ENCODE measurements at places on chromosomes 6 and 20.

GRCh38 chr20:49698477-49698876 is 15.2 kb downstream of the B4GALT5 start:
- DNase-seq = no peak

GRCh38 chr6:119207971-119208725 is 129.7 kb upstream of the FAM184A start:
- no peak for DNase-seq

DNA sequence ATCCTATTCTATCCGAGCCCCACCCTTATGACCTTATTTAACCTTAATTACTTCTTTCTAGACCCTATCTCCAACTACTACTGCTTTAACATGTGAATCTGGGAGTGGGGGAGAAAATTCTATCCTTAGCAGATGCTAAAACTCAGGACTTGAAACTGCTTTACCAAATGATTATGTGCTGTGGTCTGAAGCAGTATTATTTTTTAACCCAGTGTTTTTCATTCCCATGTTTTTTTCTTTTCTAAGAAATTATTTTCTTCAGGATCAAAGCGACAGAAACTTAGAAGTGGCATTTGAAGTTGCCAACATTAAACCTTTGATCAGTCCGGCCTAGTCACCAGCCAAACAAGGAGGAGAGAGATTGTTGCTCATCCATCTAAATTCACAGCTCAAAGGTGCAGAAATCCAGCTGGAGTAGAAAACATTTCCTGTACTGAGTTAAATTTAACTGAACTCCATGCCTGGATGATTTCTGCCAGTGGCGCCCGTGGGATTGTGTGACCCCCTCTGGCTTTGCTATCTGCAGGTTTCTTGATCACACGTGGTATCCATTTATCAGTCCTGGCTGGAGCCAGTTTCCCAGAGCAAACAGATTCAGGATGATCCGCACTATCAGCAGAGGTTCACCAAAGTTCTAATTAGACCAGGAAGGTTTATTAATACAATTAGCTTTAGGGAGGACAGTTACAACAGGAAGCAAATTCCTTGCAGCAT is 300.5 kb downstream of the PLCB1 start:
- DNase-seq = no peak

DNA sequence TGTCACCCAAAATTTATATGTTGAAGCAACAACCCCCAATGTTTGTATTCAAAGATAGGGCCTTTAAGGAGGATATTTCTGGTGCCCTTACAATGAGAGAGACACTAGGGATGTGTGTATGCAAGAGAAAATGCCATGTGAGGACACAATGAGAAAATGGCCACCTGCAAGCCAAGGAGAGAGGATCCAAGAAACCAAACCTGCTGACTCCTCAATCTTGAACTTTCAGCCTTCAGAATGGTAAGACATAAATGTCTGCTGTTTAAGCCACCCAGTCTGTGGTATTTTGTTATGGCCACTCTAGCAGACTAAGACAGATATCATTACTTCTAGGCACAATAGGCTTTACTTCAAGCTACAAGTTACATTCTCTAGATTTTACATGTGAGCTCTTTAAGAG is 1145.1 kb upstream of the MAP3K7 start:
- no peak for DNase-seq

DNA sequence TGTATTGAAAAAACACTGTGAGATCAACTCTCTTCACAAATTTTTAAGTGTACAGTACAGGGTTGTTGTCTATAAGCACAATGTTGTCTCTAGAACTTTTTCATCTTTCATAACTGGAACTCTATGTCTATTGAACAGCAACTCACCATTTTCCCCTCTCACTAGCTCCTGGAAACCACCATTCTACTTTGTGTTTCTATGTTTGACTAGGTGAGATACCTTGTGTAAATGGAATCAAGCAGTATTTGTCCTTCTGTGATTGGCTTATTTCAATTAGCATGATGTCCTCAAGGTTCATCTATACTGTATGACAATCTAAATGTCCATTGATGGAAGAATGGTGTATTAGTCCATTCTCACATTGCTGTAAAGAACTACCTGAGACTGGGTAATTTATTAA is 210.1 kb upstream of the FUT9 start:
- DNase-seq = no peak

GRCh38 chr20:38919683-38920082 is 6.5 kb upstream of the FAM83D start:
- no peak for DNase-seq

DNA sequence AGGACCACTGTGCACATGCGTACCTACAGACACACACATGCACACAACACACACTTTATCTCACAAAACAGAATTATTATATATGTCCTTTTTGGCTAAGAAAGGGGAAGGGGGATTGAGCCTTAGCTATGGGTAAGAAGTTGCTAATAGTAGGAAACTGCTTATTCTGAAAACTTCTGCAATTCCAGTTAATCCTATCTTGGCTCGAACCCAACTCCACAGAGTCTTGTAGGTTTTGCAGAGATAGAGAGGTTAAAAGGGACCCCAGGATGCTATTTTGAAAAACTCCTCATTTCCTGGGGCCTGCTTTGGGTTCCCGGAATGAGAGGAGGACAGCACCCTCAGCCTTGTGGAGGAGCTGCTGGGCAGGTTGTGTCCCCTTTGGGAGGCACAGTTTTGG is 233.8 kb downstream of the CLIC5 start:
- no peak for DNase-seq

GRCh38 chr6:121929301-121929700 is 470.2 kb upstream of the HSF2 start:
- no peak for DNase-seq

- no peak for DNase-seq
Measured at GRCh38 chr20:13105039-13105438, 96.3 kb downstream of the SPTLC3 start.

DNA sequence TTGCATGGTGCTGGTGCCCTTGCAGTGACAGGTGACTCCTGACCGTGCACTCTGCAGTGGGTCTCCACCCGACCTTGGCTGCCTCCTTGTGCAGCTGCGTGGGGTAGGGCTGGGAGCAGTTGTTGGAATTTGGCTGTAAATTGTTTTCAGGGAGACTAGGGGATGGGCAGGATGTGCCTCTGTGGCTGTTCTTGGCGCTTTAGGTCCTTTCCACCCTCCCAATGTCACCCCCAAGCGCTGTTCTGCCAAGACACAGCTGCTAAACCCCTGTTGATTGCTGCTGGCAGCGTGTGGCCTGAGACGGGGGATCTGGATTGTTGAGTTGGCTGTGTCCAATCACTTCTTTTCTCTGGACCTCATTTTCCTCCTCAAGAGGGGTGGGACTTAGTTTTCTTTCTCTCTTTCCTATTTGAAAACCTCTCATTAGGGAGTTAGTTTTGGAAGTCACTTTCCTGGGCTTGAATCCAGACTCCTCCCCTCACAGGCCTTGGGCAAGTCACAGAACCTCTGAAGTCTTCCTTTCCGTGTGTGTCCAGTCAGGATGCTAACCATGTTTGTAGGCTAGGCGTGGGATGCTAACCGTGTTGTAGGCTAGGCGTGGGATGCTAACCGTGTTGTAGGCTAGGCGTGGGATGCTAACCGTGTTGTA is 8.5 kb downstream of the IGF2R start:
- no peak for DNase-seq

DNA sequence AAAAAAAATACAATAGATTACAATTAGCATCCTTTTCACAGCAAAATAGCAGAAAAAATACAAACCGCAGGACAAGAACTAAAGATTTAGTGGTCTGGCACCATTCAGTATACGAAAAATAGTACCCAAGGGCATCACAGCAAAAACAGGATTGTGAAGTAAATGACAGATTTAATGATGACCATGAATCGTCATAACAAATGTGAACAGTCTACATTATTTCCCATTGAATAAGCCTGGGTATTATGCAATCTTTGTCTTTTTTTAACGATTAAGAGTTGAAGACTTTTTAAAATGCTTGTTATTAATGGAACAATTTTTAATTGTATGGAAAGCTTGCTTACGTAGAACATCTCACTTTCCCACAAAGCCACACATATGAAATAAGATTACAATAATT is 432.8 kb downstream of the PKHD1 start:
- DNase-seq = no peak

- no peak for DNase-seq
Measured at GRCh38 chr6:90319044-90319443, 22.4 kb upstream of the BACH2 start.
